Globus pallidus (tissue), 1 donor: ENCODE measurements at places on chromosomes 7 and 10.
A peak's percentile ranks its signal among the peaks of the same experiment; 100 is the strongest.

GRCh38 chr7:102169651-102170392, 116.8 kb upstream of the SH2B2 start:
- no peak for DNase-seq

GRCh38 chr10:22054961-22055360, 51.4 kb upstream of the DNAJC1 start:
- DNase-seq, result no peak

DNA sequence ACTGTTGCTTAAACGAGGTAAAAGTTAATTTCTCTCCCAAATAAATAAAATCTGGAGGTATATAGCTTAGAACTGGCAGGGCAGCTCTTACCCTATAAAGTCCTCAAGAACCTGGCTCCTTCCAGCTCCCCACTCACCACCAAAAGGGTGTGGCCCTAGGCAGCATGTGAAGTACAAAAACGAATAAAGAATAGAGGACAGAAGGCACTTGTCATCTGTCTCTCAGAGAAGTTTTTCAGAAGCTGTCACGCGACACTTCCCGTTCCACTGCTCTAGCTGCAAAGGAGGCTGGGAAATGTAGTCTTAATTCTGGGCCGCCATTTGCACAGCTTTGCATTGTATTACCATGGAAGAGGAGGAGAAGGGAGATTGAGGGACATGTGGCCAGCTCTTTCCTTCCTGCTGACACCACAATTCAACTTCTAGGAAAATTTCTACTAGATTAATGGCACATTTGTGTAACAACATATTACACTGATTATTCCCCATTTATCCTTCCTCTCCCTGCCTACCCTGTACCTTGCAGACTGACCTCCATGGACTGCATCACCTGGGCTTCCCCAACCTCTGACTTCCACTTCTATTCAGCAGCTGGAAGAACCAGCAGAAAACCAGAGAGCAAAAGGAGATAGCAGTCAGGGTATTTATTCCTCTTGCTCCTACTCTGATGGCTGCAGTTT, 62.2 kb downstream of the CCDC71L start:
- DNase-seq, result peak; percentile 45

DNA sequence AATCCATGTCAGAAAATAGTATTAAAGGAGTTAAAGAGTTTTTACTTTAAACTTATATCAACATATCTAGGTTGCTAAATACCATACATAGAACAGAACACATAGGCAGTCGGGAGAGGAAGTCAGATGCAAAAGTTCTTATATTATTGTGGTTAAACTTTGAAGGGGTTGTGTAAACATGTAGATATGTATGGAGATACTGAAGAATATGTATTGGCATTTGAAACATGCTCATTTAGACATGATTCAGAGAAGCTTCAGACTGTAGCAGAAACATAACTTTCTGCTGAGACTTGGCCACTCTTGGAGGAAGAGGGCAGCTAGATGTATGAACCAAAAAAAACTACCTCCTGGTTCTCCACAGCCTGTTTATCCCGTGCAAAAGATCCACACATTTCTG, 103.5 kb upstream of the FERD3L start:
- no peak for DNase-seq

- no peak for DNase-seq
Measured at GRCh38 chr10:109450702-109451101, 472.6 kb downstream of the XPNPEP1 start.

DNA sequence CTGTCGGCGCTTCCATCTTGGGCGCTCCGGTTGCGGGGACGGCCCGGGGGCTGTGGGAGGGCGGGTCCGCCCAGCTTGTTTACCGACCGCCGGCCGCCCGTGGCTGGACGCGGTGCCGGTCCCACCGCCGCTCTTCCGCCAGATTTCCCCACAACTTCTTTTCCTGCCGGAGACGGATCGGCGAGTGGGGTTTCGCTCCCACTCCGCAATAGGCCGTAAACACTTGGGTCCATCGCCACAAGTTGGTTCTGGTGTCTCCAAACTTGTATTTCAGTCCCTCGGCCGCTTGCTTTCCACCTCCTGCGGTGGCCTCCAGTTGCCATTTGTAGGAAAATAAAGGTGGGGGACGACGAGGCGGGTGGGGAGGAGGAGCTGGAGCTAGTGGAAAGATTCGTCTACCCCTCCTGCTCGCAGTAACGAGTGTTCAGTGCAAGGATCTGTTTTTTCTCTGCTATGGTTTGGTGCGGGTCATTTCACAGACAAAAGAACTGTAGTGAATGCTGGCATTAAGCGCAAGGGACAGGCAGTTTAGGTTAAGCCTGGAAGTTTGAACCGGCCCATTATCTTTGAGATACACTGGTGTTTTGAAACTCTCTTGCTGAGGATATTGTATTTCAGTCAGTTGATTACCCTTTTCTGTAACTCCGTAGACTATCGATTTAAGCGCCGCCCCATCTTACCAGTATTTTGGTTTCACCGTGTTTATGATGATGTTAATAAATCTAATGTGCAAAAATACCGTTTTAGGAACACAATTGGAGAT, 24.3 kb upstream of the ZRANB1 start:
- peak; percentile 47 for DNase-seq

GRCh38 chr7:5423306-5423975, at the start of gene TNRC18:
Gene TNRC18 (minus strand): TSS chr7:5423834. CDS start chr7:5421246, 2,588 bp downstream.
- DNase-seq, result no peak

DNA sequence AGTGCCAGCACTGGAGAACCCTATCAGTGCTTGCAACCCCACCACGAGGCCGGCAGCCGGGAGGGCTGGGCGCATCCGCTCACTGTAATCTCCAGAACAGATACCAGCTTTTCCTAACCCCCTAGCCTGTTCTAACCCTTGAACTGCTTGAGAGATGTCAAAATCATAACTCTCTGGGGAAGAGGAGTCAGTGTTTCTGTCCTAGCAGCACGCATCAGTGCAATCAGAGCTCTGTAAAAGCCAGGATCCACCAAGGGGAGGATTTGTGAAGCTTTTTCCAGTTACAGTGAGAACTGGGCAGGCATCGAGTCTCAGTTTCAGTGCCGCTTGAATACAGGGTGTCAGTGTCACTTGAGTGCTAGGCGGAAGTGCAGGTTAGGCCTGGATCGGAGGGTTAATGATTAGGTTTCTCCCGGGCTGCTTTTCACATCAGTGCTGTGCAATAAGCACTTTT, 104.5 kb upstream of the INSYN2A start:
- DNase-seq, result no peak

GRCh38 chr7:111101856-111102646, 11.1 kb downstream of the LRRN3 start:
- no peak for DNase-seq

GRCh38 chr7:16978358-16979244, 96.8 kb upstream of the AGR3 start:
- DNase-seq, result no peak

DNA sequence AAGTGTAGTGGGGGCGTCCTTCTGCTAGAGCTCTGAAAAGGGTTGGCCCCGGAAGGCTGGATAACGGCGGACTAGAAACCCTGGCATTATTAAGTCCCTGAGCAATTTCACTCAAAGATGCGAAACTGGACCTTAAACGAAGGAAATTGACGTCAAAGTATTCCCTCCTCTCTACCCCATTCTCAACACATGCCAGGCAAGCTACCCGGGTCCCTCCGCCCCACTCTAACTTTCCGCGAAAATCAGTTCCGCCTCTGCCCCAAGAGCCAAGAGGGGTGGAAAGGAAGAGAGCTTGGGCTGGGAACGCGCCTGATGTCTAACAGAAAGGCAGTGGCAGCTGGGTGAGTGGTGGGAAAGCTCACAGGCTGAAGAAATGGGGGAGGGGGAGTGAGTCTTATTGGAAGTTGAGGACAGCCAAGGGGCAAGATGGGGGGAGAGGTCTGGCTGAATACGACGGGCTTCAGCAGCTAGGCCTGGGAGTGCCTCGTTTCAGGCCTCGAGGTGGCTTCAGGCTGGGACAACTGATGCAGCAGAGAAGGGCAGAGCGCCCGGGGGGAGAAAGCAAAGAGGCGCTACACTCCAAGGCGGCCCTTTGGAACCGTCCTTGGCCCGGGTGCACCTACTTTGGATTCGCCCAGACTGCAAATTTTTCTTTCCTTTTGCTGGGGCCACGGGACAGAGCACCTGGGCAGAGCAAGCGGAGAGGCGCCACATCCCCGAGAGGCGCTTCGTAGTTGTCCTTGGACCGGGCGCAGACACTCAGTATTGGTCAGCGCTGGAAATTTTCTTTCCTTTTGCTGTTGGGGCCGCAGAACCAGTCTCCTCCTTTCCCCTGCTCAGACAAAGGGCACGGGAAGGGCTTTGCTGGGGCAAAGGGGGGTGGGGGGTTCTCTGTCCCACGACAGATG, 2.0 kb upstream of the FEZF1 start:
- no peak for DNase-seq

- no peak for DNase-seq
Measured at GRCh38 chr7:139521439-139521838, 2.0 kb upstream of the CLEC2L start.

DNA sequence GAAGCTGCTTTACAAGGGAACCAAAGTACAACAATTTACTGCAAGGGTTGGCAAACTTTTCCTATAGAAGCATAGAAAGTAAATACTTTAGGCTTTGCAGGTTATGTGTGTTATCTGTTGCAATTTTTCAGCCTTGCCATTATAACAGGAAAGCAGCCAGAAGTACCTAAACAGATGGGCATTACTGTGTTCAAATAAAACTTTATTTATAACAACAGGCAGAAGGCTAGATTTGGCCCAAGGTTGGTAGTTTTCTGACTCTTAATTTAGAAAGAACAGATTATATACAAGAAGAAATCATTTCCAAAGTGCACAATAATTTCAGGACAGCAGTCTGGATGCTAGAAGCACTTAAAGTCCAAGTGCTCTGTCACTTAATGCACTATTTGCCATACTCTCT, 307.1 kb downstream of the ANKRD7 start:
- no peak for DNase-seq

DNA sequence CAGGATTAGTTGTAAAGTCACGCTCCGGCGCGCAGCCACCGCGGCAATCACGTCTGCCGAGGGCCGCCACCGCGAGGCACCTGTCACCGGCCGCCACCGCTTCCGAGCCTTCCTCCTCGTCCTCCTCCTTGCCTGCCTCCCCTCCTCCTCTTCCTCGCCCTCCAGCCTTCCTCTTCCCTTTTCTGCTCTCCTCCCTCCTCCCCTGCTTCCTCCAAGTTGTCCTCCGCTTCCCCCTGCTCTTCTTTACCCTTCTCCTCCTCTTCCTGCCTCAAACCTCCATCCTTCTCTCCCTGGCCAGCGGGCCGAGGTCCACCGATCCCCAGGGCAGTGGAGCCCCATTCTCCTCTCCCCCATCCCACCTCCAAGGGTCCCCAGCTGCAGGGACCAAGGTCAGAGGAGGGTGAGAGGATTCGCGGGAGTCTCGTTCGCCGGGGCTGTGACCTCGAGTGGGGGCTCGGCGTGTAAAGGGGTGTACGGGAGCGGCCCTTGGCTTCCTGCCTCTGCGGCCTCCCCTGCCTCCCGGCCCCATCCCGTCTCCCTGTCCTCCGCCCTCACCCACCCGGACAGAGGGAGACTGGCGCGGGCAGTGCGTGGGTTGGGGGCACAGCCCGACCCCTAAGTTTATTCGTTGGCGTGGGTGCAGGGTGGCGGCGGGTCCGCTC, 89.5 kb upstream of the PAX2 start:
- no peak for DNase-seq

GRCh38 chr7:138625084-138625848, 75.9 kb downstream of the SVOPL start:
- no peak for DNase-seq

GRCh38 chr10:70921285-70921684, 32.9 kb upstream of the PCBD1 start:
- no peak for DNase-seq

DNA sequence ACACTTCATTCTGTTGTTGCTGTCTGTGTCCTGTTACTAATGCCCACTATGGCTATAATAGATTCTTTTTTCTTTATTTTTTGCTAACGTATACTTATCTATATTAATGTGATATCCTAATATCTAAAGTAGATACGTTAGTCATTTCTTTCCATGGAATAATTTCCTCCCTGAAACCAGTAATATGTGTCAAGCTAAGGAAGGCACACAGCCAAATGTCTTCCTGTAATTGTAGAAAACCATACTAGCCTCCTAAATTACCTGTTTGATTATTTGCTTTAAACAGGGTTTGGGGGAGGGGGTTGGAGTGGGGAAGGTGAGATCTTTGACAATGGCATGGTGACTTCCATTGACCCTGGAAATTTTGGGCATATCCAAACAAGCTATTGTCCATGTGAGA, 56.4 kb downstream of the THNSL1 start:
- DNase-seq, result no peak

GRCh38 chr10:63027531-63027930, 105.6 kb upstream of the NRBF2 start:
- peak; percentile 54 for DNase-seq

DNA sequence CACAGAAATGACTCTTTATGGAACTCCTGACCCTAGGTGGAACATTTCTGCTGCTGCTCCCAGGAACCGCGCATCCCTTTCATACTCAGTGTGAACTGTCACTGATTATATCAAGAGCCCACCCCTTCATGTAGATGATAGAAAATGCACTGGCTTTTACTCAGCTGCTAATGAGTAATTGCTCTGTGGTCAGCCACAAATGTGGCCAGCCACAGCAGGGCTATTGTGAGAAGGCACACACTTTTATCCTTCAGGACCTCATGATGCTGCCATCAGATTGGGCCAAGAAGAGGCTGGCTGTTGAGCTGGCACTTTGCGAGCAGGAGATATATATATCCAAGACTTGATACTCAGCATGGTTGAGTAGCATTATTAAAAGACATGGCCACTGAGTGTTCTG, 124.7 kb downstream of the CFAP58 start:
- DNase-seq, result no peak

DNA sequence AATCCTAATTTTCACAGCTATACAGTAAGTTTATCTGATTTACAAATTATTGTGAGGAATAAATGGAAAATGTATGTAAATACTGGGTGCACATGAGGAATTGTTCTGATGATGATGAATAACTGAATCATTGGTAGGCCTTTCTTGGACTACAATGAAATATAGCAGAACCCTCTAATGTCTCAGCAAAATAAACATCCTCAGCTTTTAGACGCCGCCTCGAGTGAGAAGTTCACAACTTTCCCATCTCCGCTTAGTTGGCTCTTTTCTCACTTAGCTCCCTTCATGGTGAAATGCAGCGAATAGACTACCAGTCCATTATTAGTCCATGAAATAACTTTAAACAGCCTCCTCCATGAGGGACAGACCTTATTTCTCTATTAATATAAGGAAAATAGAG, 182.3 kb downstream of the BICC1 start:
- no peak for DNase-seq

DNA sequence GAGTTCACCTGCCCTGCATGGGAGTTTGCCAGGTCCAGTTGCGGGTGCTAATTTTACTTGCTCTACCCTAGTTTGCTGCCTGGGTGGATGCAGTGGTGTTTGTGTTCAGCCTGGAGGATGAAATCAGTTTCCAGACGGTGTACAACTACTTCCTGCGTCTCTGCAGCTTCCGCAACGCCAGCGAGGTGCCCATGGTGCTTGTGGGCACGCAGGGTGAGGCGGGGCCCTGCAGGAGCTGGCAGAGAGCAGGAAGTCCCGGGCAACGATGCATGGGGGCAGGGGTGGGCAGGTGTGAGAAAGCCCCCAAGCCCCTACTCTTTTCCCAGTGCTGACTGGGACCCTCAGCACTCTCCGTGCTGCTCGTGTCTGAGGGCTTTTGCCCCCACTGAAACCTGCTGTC, 31.3 kb downstream of the AGAP3 start:
- no peak for DNase-seq

- DNase-seq, result no peak
Measured at GRCh38 chr7:137501562-137501961, 158.0 kb upstream of the PTN start.
